RCC 7860 (cell line): ENCODE measurements at places on chromosomes 4 and X.
A peak's percentile ranks its signal among the peaks of the same experiment; 100 is the strongest.

DNA sequence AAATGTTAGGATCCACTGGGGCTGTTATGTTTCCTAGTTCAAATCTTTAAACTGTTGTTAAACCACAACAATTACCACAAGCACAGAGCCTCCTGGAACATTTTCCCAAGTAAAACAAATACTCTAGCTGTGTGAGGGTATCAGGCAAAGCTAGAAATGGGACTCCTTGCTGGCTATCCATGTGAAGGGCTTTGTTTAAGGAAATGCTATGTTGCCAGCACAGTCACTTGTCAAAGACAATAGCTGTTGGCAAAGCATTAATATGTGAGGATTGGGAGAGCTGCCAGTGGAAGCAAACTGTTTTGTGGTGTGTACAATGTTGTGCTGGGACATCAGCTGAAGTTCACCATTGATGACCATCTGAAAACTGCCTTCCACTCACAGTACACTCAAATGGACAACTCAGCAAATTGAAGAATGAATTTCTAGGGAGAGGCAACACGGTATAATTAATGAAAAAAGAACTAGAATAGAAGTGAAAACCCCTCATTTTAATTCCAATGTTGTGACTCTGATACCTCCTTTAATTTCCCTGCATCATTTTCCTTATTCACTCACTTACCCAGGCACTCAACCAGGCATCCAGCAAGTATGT is 100.8 kb downstream of the ANXA3 start:
- DNase-seq = no peak

DNA sequence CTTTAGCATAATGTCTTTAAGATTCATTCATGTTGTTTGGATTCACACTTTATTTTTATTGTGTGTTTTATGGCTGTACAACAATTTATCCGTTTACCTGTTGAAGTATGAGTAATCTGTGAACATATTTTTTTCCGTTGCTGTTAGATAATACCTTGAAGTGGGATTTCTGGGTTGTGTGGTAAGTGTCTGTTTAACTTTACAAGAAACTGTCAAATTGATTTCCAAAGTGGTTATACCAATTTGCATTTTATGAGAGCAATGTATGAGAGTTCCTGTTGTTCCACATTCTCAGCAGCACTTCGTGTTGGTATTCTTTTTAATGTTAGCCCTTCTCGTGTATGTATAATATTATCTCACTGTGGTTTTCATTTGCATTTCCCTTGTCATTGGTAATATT is 53.6 kb downstream of the USP53 start:
- DNase-seq = no peak

GRCh38 chrX:109660435-109661143 is 35.6 kb upstream of the KCNE5 start:
- DNase-seq = no peak

GRCh38 chr4:184588893-184589292 is 60.4 kb downstream of the CASP3 start:
- DNase-seq = no peak

- no peak for DNase-seq
Measured at GRCh38 chrX:123361371-123361770, 177.3 kb downstream of the GRIA3 start.

- no peak for DNase-seq
Measured at GRCh38 chrX:6930307-6930849, 217.1 kb upstream of the STS start.

DNA sequence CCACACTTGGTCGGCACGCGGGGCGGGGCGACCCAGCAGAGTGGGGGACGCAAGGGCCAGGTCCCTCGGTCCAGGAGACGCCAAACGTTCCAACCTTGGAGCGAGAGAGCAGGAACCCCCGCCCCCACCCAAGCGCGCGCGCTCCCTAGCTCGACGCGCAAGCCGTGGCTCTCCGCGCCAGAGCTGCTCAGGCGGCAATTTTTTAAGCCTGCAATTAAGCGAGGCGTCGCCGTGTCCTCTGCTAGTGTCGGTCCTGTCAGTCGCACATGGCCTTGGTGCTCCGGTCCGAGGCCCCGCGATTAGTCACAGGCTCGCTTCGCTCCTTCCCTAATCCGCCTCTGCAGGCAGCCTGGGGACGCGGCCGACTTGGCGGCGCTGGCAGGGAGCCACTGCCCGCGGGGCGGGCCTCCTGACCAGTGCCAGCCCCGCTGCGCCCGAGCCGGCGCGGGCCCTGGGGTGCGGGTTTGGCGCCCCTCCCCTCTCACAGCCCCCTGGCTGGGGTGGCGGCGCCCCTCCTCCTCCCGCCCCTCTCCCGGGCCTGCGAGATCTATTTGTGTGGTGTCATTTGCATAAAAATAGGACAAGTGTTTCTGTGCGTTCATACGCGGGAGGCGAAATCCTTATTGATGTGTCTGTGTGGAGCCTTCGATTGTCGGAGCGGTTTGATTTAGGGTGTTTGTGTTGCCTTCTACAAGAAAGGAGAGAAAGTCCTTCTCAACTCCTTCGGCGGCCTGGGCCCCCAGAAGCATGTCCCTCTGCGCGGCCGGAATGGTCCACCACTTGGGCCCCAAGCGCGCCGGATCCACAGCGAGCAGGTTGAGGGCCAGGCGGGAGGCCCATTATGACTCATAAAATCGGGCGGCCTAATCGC is 9.8 kb upstream of the BCOR start:
- peak; percentile 87 for DNase-seq

DNA sequence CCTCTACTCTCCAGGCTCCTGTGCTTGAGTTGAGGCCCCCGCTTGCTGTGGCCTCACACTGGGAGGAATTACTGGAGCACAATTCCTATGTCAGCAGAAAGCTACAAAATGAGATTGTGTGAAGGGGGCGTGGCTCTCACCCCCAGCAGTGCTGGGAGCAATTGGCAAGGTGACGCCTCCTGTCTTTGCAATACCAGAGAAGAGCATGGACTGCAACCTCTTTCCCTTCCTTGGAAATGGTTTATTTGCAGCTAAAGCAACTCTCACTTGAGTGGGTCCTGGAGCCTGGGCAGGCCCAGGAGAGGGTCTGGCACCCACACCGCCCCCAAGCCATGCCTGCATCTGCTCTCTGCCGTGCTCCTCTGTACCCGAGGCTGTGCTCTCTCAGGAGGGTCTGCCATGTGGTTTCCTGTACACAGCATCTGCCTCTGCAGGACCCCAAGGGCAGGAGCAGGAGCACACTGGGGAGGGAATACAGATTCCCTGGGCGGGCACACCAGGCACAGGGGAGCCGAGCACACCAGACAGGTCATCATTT is 32.9 kb upstream of the HGFAC start:
- DNase-seq = no peak
